ENCODE measurements at places on chromosomes 2 and 18.

GRCh38 chr2:21228041-21228895, 104.5 kb downstream of the TDRD15 start:
- no peak for DNase-seq

DNA sequence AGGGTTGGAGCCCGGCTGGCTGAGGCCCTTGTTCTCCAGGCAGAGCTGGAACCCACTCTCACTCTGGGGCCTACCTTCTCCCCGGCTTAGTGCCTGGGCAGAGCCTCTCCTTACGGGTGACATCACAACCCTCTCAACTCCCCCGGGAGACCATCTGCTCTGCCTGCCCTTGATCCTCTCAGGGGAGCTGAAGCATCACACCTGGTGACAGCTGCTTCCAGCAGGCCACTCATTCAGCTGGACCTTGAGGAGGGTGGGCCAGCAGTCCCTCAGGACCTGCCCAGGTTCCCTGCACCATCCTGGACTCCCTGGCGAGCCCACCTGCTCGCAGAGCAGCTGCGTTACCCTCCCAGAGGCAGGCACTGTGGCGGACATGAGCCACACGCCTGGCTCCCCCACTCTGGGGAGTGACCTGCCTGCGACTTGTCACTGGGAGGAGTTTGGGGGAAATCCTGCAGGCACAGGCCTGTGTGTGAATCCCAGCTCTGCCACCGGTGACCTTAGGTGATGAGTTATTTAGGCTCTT, 13.1 kb downstream of the HS6ST1 start:
- no peak for DNase-seq

- DNase-seq = peak; percentile 61
Observed at GRCh38 chr2:197498937-197499593, 575 bp downstream of the HSPD1 start.

DNA sequence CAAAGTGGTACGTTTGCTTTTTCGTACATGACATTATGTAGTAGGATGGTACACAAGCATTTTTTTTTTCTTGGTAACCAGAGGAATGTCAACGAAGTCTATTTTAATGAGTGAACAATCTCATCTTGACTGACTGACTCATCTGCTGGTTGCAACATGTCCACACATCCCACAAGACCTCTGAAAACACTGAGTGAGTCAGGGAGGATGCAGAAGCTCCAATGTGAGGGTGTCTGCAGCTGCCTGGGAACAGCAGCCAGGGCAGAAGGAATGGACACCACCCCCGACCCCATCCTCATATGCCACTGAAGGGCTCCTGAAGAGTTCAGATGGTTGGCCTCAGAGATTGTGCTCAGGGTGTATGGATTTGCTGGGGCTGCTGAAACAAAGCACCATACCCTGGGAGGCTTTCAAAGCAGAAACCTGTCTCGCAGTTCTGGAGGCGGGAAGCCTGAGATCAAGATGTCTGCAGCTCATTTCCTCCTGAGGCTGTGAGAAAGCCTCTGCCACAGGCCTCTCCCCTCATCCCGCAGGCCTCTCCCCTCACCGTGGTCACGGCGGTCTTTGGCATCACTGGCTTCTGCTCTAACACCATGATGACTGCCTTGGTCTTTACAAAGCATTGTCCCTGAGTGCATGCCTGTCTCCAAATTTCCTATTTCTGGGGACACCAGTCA, 124.6 kb downstream of the LRATD1 start:
- no peak for DNase-seq

DNA sequence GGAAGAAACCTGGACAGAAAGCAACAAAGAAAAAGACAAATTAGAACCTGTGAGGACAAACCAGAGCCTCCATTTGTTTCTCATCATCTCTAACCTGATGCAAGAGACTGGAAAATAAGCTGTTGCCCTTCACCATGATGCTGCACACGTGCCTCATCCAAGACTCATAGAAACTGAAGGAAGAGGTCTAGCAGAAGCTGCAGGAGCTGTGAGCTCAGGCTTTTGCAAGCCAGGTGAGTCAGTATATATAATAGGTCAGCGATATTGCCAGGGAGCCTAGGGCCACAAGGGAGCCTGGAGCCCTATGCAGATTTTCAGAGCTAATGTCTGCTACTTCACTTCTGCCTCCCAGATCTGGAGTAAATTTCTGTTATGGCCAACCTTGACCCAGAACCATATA, 163.1 kb downstream of the LNPK start:
- no peak for DNase-seq

- no peak for DNase-seq
Observed at GRCh38 chr2:44686561-44686960, 254.9 kb upstream of the SIX3 start.

DNA sequence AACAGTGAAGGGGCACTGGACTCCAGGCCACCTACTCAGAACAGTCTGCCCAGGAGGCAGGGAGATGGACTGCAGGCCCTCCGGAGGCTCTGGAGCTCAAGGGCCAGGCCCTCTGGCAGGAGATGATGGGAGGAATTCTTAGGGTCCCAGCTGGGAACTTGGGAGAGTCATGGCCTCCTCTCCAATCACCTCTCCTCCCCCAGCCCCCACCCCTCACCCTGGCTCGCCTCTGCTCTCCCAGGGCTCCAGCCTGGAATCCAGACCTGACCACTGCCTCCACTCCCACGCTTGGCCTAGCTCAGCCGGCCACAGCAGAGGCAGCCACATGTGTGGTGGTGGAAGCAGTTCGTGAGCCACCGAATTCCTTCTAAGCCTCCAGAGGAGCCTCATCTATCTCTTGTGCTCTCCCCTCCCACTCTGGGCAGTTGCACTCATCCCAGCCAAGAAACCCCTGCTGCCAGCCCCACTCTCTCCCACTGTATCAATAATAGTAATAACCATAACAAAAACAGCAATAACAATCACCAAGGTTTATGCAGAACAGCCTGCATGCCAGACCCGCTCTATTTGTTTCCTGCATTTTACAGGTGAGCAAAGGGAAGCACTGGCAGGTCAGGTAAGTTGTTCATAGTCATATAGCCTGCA, 67.4 kb downstream of the TNS1 start:
- DNase-seq = no peak

GRCh38 chr2:47174733-47175361, 19.7 kb upstream of the STPG4 start:
- DNase-seq = peak; percentile 46

DNA sequence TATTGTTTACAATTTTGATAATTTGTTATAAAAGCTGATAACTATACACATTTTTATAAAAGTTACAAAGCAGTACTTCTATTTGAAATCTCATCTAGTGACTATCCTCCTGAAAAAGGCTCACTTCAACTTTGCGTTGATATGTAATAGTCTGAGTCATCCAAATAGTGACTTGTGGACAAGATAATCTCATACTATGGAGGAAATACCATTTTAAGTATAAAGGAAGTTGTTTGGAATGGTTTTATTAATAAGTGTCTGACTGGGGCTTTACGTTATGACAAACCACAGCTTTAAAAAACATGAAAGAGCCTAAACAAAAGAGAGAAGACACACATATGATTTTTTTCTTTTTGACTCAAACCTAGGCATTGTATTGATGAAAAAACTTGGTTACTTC, 272.3 kb upstream of the COL3A1 start:
- no peak for DNase-seq

- DNase-seq = no peak
Observed at GRCh38 chr2:241302759-241303651, 12.5 kb downstream of the HDLBP start.

DNA sequence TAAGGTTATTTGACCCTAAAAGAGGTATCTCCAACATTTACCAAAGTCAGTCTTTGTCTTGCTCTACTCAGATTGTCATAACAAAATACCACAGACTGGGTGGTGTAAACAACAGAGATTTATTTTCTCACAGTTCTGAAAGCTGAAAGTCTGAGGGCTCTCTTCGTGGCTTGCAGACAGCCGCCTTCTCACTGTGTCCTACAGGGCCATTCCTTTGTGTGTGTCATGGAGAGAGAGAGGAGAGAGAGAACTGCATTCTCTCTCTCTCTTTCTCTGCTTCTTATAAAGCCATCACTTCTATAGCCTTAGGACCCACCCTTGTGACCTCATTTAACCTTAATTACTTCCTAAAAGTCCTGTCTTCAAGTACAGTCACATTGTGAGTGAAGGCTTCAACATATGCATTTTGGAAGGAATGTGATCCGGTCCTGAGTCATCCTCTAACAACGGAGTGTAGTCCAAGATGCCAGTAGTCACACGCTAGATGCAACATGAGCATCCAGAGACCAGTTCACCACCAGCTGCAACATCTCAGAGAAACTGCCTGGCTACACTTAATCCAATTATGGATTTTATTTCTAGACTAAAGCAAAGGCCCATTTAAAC, 130.2 kb downstream of the CD226 start:
- DNase-seq = no peak

- no peak for DNase-seq
Observed at GRCh38 chr2:70956141-70956540, 20.4 kb downstream of the ATP6V1B1 start.

DNA sequence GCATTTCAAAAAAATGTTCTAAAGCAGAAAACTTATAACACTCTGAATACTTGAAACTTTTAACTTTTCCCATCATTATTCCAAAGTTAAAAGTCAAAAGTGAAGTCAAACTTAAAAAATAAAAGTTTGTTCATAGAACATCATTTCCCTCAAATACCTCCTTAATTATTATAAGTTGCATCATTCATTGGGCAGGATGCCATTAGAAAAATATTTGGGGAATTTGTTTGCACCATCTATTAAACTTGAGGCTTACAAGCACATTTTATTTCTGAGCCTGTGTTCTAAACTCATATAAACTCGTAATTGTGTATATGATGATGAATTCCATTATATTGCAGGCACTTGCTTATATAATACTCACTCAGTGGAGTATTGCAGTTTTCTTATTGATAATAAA, 588.0 kb upstream of the NRXN1 start:
- DNase-seq = no peak

DNA sequence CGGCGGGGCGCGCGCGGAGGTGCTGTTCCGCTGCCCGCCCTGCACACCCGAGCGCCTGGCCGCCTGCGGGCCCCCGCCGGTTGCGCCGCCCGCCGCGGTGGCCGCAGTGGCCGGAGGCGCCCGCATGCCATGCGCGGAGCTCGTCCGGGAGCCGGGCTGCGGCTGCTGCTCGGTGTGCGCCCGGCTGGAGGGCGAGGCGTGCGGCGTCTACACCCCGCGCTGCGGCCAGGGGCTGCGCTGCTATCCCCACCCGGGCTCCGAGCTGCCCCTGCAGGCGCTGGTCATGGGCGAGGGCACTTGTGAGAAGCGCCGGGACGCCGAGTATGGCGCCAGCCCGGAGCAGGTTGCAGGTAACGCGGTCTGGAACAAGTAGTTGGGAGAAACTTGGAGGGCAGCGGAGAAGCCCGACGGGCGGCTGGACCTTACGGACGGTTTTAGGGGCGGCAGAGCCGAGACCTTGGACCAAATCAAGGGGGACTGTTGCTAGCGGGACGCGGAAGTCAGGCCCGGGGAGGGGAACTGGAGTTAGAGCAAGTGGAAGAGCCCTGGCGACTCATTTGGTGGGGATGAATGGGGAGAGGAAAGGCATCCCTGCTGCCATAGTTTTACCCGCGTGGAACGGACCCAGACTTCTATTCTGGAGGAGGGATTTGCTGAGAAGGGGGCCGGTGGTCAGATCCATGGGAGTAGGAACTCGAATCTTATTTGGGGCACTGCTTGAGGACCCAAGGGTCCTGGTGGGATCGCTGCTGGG, 573 bp downstream of the IGFBP2 start:
- peak; percentile 55 for DNase-seq

GRCh38 chr2:205885492-205886099, 200.4 kb downstream of the INO80D start:
- peak; percentile 83 for DNase-seq

DNA sequence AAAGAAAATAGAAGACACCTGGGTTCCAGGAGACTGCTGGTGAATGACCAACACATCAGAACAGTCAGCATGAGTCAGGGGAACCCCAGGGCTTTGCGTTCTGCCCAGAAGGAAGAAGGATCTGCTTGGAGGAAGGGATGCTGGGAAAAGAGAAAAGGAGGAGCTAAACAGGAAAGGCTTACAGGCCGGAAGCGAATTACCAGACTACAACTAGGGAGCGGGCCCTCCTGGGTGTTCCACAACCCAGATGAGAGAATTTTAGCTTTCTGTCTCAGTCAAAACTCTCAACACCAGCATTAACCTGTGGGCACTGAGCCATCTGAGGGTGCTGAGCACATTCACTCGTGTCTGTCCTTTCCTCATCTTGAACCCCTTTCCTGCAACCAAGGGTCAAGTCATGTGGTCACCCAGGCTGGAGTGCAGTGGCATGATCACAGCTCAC, 19.2 kb downstream of the CDC42EP3 start:
- no peak for DNase-seq

DNA sequence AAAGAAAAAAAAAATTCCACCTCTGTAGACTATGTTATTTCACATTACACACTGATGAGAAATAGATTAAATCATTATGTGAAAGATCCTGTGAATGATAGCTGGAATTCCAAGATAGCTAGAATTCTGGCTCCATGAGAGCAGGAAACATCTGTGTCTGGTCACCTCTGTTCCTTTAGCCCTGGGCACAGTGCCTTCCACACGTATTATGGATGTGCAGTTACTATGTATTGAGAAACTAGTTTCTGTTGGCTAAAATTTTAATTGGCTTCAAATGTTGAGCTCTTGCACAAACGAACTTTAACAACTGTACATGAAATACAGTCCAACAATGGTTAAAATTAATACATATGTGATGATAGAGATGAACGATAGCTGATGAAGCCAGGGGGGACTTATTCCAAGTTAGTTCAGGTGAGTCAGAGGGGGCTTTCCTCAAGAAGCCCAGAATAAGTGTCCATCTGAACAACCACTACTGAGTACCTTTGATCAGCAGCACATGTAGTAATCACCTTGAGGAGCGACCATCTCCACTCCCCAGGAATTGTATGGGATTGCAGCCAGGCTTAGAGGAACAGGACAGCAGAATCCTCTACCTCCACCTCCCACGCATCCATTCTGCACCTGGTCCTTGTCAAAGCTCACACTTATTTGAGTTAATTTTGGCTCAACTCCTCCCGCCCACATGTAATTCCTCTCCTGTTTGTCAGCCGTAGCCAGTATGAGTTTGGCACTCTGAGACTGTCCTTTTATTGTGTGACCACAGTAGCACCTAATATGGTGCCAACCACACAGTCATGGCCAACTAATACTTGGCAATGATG, 68.6 kb downstream of the NABP1 start:
- DNase-seq = no peak

- DNase-seq = no peak
Observed at GRCh38 chr18:965921-966758, 61.5 kb downstream of the ADCYAP1 start.

- no peak for DNase-seq
Observed at GRCh38 chr2:78707776-78708386, 317.6 kb upstream of the REG3G start.

- no peak for DNase-seq
Observed at GRCh38 chr2:140451324-140451723, 1671.1 kb upstream of the NXPH2 start.

DNA sequence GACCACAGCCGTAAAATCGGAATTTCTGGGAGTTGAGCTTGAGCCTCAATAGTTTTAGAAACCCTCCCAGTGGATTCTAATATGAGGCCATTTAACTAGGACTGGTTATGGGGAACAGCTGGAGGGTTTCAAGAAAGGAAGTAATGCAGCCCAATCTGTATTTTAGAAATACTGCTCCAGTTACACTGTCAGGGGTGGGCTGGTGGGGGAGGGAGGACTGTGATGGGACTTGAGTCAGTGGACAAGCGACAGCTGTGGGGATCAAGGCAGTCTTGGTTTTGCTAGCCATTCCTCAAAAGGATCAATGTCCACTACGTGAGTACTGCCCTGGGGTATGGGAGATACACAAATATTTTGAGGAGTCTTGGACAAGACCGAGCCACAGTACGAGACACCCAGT, 34.8 kb downstream of the ASB1 start:
- no peak for DNase-seq

GRCh38 chr2:40260437-40260836, 191.5 kb downstream of the SLC8A1 start:
- DNase-seq = no peak

GRCh38 chr2:176653479-176654443, 384.5 kb downstream of the MTX2 start:
- DNase-seq = peak; percentile 73

Measured in HAP-1 (cell line).